ENCODE measurements at places on chromosomes 13 and 19.

GRCh38 chr19:48877855-48878195, 5.6 kb downstream of the PPP1R15A start:
- no peak for DNase-seq

DNA sequence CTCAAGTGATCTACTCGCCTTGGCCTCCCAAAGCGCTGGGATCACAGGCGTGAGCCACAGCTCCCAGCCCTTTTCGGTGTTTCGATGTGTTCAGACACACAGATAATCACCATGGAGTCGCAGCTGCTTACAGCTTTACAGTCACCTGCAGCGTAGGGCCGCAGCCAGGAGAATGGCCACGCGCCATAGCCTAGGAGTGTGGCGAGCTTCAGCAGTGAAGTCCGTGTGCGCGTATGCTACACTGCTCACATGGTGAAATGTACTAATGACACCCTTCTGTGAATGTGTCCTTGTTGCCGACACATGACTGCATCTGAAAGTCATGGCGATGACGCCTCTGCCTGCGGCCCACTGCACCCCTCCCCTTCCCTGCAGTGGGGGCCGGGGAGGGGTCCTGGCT, 23.6 kb downstream of the AP3D1 start:
- no peak for DNase-seq

GRCh38 chr19:35828692-35829301, 16.2 kb upstream of the PRODH2 start:
- DNase-seq, result no peak

- DNase-seq, result no peak
These were observed 31.1 kb downstream of the NOTCH3 start for GRCh38 chr19:15169541-15170285.

DNA sequence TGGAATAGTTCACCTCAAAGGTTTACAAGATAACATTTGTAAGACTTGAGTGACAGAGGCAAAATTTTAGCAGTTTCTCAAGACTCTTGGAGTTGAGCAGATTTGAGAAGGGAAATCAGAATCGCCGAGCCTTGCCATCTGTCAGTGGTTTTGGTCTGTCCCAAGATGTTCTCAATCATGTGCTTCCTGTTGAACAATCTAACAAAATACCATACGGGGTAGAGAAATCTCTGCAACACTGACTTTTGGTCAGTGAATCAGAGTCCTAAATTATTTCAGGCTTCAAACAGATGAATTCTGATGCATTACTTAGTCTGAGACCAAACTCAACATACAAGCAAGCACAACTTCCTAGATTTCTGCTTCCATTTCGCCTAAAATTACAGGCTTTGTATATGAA, 3.8 kb downstream of the KCTD12 start:
- no peak for DNase-seq

DNA sequence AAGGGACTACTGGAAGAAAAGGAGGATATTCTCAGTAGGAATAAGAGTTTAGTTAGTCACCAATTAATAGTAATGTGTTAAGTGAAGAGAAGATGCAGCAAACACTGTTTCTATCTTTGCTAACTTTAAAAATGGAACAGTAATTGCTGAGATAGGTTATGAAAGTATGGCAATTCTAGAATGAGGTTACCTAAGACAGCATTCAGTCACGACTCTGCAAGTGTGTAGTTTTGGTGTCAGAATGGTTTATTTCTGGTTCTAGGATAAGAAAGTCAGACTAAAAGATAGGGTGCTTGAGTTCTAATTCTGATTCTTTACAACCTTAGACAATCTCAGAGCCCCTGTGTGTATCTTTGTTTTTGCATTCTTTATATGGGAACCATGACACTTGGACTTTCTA, 138.1 kb downstream of the POU4F1 start:
- DNase-seq, result no peak

DNA sequence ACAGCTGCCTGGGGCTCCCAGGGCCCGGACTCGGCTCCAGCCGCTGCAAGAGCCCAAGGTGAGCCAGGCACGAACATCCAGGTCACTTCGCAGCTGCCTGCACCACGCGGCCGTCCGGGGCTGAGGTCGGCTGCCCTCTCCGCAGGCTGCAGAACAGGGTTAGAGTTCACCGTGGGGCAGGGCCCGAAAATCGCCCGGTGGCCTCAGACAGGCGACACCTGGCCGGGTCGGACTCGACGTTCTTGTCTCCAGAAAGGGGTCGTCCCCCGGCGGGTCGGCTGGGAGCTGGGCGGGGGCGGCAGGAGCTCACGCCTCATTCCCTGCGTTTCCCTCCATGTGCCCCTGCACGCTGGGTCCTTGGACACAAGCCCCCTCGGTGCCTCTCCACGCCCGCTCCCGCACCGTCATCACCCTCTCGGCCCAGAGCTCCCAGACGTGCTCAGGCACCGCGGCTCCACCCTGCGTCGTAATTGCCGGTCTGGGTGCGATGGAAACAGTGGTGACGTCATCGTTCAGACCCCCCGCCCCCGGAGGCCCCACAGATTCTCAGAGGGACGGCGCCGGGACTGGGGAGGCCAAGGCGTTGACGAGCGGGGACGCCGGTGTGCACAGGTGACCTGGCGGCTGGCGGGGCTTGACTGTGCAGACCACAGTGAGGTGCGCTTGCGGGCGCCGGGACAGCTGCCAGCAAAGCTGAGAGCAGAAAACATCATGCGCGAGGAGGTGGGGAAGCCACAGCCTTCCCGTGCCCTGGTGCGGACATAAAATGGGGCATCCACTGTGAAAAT, 4.0 kb upstream of the GRIN3B start:
- DNase-seq, result no peak

GRCh38 chr13:113879494-113880360, 15.9 kb upstream of the GAS6 start:
- DNase-seq, result no peak

GRCh38 chr13:110446575-110446890, 115.0 kb downstream of the RAB20 start:
- no peak for DNase-seq

DNA sequence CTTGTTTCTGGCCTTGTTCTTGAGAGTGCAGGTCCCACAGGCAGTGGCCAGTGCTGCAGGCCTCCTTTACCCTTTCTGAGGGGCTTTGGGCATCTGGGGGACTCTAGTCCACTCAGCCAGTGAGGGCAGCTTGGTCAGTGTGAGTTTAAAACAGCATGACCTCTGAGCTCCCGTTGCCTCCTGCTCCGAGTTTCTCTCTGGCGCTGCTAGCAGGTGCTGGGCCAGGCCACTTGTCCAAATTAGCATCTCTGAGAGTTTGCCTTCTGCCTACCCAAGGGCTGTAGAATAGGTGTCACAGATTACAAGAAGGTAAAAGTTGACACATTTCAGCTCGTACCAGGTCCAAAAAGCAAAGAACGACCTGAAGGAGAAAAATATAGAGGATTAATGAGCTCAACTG, 105.9 kb downstream of the SIPA1L3 start:
- no peak for DNase-seq

GRCh38 chr19:18173054-18173571, 500 bp upstream of the IFI30 start:
- no peak for DNase-seq

- no peak for DNase-seq
These were observed 873.8 kb downstream of the GPC5 start for GRCh38 chr13:92272177-92272576.

- no peak for DNase-seq
These were observed 263.7 kb downstream of the TEX29 start for GRCh38 chr13:111584101-111584672.

Measured in stimulated activated CD8-positive, alpha-beta memory T cell treated with anti-CD3 and anti-CD28 coated beads, Interleukin-4, amount 100 ng/mL, for 4 hours (primary cell).